ENCODE measurements at places on chromosomes 1 and 21. TPM values are rescaled to one million over a fixed set of nuclear protein-coding genes. Genes with fewer than 3 reads are reported as not detected.

S100A8 gene
- total RNA-seq = not detected

- H3K4me3 ChIP-seq = no peak overlapping the region
- peaks cover 34% of the 10 kb centered on the region for H3K27me3 ChIP-seq
- peak; percentile 68 for DNase-seq
- no peaks in the 10 kb centered on the region for H3K36me3 ChIP-seq
- H3K27ac ChIP-seq = no peak overlapping the region
These were observed 91.4 kb downstream of the PRKAB2 start for GRCh38 chr1:147080671-147081394.

AJAP1 gene
- 0.73 TPM for total RNA-seq

DNA sequence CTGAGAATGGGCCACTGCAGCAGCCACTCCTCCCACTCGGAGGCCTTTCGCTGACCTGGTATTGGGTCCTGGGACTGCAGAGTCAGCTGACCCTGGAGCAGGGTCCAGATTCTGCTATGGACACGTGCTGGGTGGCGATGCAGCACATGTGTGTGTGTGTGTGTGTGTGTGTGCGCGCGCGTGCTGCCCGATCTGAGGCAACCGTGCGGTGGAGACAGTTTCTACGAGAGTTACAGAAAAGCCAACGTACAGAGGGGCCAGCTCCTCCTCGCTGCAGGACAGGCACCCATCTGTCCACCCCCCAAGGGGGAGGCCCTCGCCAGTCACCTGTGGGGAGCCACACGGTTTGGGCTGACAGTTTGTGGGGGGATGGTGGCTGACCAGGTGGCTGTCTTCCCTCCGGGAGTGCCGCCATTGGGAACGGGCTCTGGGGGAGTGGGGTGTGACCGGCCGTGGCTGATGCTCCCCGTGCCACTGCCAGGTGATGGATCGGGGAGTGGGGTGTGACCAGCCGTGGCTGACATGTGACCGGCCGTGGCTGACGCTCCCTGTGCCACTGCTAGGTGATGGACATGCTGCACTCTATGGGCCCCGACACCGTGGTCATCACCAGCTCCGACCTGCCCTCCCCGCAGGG, 24.0 kb downstream of the CSTB start:
- no peak for DNase-seq
- no peak overlapping the region for H3K27ac ChIP-seq
- H3K4me3 ChIP-seq = no peak overlapping the region
- H3K4me1 ChIP-seq = peaks cover 9% of the 10 kb centered on the region

DRAM2 gene
- total RNA-seq = 18.2 TPM

S100A16 gene
- total RNA-seq = 122 TPM

- peak overlapping the region; percentile 54 for H3K4me3 ChIP-seq
These were observed 1.0 kb upstream of the NADK start for GRCh38 chr1:1779320-1779675.

DNA sequence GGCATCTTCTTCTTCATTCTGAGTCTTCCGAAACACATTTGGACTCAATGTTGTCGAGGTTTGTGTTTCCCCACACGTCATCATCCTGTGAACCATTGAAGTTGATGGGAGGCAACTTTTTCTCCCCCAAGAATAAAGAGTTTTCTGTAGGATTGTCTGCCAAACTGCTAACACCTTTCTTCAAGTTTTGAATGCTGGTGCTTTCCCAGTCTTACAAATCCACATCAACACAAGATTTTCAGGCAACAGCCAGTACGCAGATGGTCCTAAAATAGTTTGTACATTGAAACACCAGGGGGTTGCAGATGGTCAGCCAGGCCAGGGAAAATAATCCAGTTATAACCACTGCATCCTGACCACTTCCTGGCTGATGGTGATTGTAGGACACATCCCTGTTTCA, 187.9 kb downstream of the DISC1 start:
- H3K4me1 ChIP-seq = peaks cover 21% of the 10 kb centered on the region
- no peak overlapping the region for H3K27ac ChIP-seq
- DNase-seq = no peak
- no peaks in the 10 kb centered on the region for H3K27me3 ChIP-seq

- no peak for DNase-seq
- peaks cover 50% of the 10 kb centered on the region for H3K36me3 ChIP-seq
- no peak overlapping the region for H3K4me3 ChIP-seq
- peaks cover 60% of the 10 kb centered on the region for H3K4me1 ChIP-seq
These were observed 19.8 kb downstream of the ATP1B1 start for GRCh38 chr1:169126335-169126734.

TP73 gene
- 0.58 TPM for total RNA-seq

KCND3 gene
- total RNA-seq = 0.77 TPM

VSIG8 gene
- total RNA-seq = not detected

KRTAP13-4 gene
- total RNA-seq = not detected

- H3K4me1 ChIP-seq = peaks cover 20% of the 10 kb centered on the region
- DNase-seq = no peak
- peak overlapping the region; percentile 6 for H3K27ac ChIP-seq
- no peaks in the 10 kb centered on the region for H3K27me3 ChIP-seq
- no peaks in the 10 kb centered on the region for H3K36me3 ChIP-seq
These were observed 1169.5 kb downstream of the AMY1C start for GRCh38 chr1:104919188-104919587.

- no peak overlapping the region for H3K27ac ChIP-seq
- DNase-seq = no peak
- no peaks in the 10 kb centered on the region for H3K36me3 ChIP-seq
- H3K4me3 ChIP-seq = no peak overlapping the region
These were observed 108.8 kb upstream of the MAGI3 start for GRCh38 chr1:113281550-113281949.
